ENCODE measurements at places on chromosomes 4 and X.

DNA sequence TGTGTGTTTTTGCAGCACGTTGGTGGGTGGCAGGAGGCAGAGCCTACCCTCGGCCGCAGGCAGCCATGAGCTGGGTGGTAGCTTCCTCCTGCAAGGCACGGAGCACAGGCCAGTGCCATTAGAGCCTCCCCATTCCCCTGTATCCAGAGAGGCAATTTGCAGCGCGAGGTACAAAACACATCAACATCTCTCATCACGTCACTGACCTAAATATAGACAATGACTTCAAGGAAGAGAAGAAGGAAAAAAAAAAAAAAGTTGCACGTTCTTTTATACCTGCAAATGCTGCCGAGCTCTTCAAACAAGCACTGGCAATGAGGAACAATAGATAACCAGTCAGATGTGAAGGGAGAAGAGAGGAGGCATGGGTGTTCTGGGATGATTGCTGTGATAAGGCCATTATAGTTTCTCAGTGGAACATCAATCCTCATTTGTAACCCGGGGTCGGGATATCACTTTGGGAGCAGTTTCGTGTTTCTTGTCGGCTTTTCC, 159.9 kb downstream of the MGST2 start:
- no peak for DNase-seq

DNA sequence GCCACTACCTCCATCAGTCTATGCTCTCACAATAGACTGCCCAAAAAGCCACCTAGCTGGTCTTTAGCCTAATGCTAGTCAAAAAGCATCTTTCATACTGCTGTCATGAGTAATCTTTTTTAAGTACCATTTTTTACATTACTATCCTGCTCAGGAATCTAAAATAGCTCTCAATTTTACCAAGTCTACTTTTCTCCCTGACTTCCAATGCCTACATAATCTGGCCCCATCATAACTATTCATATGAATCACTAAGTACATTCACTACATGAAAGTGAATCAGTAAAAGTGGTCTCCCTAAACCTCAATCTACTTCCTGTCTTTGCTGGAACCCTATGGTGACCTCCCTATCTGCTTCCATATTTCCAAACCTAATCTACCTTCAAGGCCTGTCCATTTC, 105.9 kb downstream of the THOC2 start:
- no peak for DNase-seq

DNA sequence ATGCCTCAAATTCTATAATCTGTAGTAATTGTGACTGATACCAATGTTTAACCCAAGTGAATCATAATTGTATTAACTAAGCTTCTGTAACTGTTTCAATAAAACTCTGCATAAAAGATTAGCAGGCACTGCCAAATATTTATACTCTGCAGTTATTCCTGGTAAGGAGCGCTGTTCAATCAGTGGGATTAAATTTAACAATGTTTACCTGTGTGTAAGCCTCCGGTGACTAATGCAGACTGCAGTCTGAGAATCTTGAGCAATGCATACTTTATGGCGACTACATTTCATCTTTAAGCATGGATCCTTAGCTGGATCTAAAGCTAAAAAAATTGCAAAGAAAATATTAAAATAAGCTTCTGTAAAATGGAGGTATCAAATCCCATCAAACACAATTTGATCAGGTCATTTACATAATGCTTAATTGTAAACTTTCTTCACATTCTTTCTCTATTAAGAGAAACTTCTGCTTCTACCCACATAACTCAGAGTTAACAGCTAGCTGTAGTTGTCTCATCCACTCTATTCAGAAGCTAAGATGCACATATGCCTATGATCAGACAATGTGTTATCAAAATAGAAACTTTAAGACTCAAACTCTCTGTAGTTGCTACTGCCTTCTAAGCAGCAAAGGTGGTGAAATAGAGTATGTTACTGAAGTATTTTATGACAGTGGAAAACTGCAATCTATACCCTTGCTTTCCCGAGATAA, 234.0 kb downstream of the SPOCK3 start:
- DNase-seq, result no peak

- DNase-seq, result no peak
Observed at GRCh38 chr4:66991521-66991920, 553.8 kb downstream of the CENPC start.

GRCh38 chr4:13653766-13654161, 26.2 kb upstream of the BOD1L1 start:
- no peak for DNase-seq

- no peak for DNase-seq
Observed at GRCh38 chr4:105327222-105327621, 146.6 kb downstream of the PPA2 start.

GRCh38 chr4:92031825-92032224, 271.9 kb upstream of the GRID2 start:
- no peak for DNase-seq

GRCh38 chr4:135917011-135917410, 1615.3 kb downstream of the PCDH18 start:
- DNase-seq, result no peak
